ENCODE measurements at places on chromosomes 5 and 9. TPM values are rescaled to one million over a fixed set of nuclear protein-coding genes. Genes with fewer than 3 reads are reported as not detected.

The C5orf52 gene
- total RNA-seq, result not detected

The SLC25A48 gene
- total RNA-seq, result 6.8 TPM

The IFNA2 gene
- total RNA-seq, result not detected

The GRM6 gene
- under 0.01 TPM for total RNA-seq

The IL4 gene
- total RNA-seq, result not detected

DNA sequence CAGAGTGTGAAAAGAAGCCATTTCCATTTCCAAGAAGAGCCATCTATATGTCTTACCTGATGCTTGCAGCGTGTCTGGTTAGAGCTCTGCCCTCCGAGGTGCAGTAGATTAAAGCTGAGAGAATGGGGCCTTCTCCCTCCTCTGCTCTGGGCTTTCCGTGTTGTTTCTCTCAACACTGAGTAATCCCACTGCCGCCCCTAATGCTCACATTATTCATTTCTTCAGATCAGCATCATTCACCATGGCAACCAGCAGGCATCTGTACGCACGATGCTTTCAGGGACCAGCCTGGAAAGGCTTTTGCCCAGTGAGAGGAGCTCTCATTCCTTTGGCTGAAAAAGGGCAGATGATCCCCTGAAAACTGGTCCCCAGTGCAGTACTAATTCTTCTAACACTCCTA lies 79.6 kb downstream of the CYFIP2 start:
- no peak for DNase-seq

- DNase-seq, result no peak
These were observed 37.1 kb upstream of the RARS1 start for GRCh38 chr5:168449166-168449565.

- no peak for DNase-seq
These were observed 184.6 kb downstream of the AP3B1 start for GRCh38 chr5:78109891-78110324.

GRCh38 chr5:8683496-8683895 lies 814.5 kb downstream of the MTRR start:
- no peak for DNase-seq

DNA sequence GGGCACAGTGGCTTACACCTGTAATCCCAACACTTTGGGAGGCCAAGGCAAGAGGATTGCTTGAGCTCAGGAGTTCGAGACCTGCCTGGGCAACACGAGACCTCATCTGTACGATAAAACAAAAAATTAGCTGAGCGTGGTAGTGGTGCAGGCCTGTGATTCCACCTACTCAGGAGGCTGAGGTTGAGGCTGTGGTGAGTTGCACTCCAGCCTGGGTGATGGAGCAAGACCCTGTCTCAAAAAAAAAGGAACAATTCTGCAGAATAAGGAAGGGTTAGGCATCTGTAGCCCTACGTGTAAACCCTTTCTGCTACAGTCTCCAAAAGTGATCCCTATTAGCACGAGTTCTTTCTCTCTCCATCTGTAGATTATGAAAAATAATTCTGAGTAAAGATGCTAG lies 19.9 kb downstream of the CDC26 start:
- no peak for DNase-seq

DNA sequence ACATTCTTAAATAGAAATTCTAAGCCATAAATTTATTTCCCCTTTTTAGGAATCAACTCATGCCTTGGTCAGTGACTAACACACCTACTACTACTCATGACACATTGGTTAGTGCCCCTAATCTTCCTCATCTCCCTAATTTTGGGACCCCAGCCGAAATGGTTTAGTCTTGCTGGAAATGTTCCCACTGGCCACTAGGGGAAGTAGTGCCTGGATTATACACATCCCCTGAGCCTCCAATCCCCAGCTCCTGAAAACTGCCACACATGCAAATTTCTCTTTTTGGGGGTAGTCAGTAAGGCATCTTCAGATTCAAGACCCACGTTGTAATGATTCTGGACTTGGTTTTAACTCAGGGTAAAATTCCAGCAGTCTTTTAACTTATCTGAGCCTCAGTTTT lies 79.8 kb downstream of the HSD17B3 start:
- no peak for DNase-seq
